ENCODE measurements at places on chromosomes 1 and 21.

DNA sequence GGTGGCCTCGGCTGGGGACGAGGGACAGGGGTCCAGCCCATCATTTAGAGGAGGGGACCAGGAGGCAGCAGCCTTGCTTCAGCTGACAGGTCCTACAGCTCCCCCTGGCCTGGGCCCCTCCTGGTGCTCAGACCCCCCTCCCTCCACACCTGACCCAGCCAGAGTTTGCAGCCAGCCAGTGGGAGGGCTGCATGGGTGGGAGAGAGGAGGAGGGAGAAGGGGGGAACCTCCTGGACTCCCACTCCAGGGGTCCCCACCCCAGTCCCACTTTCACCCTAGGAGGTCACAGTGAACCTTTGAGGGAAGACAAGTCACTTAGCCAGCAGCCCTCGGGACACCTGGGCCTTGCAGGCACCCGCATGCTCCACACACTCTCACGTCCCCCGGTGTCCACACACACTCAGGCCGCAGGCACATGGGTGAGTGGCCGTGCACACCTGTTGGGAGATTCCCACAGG lies 108.9 kb upstream of the ZBTB40 start:
- no peak for DNase-seq

DNA sequence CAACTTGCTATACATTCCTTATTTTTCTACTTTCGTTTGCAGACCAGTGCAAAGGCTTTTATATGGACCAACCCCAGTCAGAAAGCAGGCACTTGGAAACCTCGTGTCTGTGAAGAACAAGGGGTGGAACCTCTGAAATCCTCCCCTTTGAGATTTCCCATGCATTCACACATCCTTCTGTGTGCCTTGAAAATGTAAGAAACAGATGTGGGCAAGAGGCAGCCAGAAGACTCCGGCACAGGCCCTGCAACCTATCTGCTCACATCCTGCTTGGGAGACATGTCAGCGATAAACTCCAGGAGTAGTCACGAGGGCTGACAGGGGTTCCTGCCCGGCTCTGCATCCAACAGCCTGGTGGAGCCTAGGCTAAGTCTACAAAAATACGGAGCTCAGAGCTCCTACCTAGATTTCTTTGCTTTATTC lies 42.5 kb downstream of the ETS2 start:
- no peak for DNase-seq

GRCh38 chr1:17066361-17067068 lies 12.7 kb upstream of the SDHB start:
- DNase-seq = no peak

- no peak for DNase-seq
Observed at GRCh38 chr1:244657421-244657820, 4.5 kb downstream of the DESI2 start.

DNA sequence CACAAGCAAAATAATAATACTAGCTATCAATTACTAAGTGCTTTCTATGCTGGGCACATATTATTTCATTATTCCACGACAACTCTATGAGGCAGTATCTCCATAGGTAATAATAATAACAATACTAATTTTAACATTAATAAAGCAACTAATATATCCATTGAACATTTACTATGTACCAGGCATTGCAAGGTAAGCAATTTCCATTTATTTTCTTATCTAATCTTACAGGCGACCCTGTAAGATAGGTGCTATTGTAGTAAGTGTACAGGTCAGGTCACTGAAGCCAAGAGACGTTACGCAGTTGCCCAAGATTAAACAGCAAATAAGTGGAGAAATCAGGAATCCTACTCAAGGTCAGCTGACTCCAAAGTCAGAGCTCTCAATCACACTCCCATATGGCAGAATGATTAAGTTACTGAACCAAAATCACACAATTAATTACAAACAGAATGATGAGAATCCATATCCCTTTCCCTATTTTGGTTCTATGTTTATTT lies 198.4 kb downstream of the SLC45A1 start:
- no peak for DNase-seq

- DNase-seq = peak; percentile 59
Observed at GRCh38 chr1:234212764-234213657, 160.2 kb upstream of the COA6 start.

GRCh38 chr1:2208309-2209239 lies 14.0 kb upstream of the FAAP20 start:
- no peak for DNase-seq

- no peak for DNase-seq
Observed at GRCh38 chr21:38714999-38715398, 90.7 kb upstream of the ETS2 start.

- DNase-seq = no peak
Observed at GRCh38 chr1:149937759-149938158, 1.1 kb upstream of the MTMR11 start.

GRCh38 chr1:81775510-81775909 lies 25.2 kb upstream of the ADGRL2 start:
- no peak for DNase-seq

DNA sequence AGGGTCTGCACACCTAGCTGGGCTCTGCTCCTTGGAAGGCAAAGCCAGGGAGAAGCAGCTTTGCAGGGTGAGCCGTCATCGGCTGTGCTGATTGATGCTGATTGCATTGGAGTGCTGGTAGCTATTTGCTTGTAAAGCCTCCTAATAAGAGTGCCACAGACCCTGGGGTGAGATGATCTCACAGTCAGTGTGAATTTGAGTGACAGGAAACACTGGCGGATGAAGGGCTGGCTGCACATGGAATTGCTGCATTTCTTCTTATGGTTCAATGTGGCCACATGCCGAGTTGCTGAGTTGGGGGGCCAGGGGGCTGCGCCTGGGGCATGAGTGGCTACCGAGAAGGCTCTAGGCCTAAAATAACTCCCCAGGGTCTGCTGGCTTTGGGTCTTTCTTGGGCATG lies 138.2 kb upstream of the CACNA1E start:
- no peak for DNase-seq

DNA sequence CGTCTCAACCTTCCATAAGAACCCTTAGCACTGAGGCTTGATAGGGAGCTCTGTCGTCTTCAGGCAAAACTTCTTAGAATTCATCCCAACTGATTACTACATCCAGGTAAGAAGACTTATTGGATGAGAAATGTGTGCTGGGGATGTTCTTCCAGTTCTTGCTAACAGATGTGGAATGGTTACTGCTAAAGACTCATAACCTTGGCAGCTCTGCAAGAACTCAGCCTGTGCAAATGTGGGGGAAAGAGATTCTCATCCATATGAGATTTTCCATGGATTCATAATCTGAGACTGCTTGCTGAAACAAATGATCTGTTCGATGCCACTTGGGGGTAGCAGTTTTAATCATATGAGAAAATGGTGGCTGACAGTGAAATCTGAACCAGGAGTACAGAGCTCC lies 48.2 kb downstream of the NTPCR start:
- no peak for DNase-seq

GRCh38 chr1:5617179-5617520 lies 375.1 kb downstream of the NPHP4 start:
- no peak for DNase-seq

DNA sequence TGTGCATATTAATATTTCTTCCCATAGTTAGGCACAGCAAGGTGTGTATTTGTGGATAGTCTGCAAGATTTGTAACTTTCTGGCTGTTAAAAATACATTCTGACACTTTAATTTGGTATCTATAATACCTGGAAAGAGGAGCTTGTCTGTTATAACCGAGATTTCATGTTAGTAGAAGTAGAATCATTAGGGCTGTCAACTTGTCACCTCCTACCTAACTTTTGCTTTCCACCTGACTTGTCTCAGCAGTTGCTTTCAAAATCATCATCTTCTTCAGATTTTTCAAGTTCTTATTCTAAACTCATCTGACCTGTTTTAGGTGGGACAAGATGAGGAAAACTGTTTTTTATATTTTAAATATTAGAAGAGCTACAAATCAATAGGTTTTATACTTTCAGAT lies 11.0 kb downstream of the RWDD3 start:
- DNase-seq = no peak

DNA sequence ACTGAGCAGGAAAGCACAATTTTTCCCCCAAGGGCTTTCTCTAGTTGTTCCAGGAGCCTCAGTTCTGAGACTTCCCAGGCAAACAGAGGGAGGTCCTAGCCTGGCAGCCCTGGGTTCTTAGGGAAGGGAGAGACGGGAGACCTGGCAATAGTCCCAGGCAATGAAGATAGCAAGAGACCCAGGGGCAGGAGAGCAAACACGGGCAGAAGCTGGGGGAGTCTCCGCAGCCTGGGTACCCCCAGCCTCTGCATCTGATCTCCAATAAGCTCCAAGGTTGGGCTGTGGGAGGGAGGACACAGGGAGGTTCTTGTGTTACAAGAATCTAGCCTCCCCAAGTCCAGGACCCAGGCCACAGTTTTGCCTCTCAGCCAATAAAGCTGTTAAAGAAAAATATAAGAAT lies 2.4 kb downstream of the BLACAT1 start:
- peak; percentile 19 for DNase-seq

DNA sequence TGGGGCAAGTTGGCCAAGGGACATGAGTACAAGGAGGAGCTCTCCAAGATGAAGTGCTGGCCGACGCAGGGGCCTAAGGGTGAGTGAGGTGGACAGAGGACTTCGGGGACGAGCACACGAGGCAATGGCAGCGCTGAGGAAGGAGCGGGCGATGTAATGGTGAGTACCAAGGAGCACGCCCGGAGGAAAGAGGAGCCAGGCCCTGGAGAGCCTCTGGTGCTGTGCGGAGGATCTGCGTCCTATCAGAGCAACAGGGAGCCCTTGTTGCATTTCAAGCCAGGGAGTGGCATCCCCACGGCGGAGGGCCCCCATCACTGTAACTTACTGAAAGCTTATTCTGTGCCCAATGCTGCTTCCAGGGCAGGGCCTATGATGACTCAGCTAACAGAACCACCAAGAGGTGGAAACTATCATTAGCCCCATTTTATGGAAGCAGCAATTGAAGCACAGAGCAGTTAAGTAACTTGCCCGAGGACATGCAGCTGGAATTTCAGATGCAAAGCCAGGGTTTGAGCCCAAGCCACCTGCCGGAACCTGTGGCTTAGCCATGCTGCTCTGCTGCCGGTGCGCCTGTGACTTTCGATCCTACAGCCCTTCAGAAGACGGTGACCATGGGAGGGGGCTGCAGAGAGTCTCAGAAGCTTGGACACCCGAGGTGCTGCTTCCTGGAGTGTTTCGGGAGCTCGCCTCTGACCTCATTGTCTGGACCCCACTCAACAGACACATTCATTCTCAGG lies 17.6 kb upstream of the AJAP1 start:
- DNase-seq = no peak

- DNase-seq = no peak
Observed at GRCh38 chr1:204758601-204759000, 73.1 kb upstream of the LRRN2 start.

DNA sequence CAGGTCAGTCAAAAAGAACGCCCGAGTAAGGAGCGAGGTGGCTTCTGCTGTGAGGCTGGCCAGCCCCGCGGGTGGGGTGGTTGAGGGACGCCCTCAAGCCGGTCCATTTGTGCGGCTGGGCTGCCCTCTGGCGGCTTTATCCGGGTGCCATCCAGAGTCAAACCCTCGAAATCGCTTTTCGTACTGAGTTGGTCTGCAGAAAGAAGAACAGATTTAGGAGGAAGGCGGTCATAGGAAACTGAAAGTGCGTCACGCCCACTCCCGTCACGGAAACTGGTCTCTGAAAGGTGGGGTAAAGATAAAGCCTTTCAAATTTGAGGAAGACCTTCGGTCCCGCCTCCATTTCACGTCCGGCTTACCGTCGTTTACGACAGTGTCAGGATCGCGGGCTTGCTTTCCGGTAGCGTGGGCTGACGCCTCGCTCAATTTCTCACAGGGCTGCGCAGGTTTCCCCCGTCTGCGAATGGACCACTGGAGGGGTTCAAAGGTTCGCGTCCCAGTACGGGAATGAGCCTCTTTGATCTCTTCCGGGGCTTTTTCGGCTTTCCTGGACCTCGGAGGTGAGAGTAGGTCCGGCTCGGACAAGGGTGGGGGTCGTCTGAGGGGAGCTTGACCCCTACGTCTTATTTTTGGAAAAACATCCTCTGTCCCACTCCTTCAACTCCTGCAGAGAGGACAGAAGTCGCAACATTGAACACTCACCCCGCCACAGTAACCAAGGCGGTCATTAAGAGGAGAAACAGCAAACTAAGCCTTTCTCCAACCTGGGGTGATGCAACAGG lies at the start of gene HAX1:
Gene HAX1 (plus strand): TSS at position 413 of the 782 bp plus-strand sequence. CDS start 95 bp downstream, at position 508.
- DNase-seq = peak; percentile 93

DNA sequence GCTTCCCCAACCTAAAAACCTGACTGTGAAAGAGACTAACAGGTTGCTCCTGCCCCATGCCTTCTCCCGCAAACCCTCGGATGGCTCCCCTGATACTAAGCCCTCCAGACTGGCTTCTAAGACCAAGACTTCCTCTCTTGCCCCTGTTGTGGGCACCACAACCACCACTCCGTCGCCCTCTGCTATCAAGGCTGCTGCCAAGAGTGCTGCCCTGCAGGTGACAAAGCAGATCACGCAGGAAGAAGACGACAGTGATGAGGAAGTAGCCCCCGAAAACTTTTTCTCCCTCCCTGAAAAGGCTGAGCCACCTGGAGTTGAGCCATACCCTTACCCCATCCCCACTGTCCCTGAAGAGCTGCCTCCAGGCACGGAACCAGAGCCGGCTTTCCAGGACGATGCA lies 19.3 kb downstream of the PRCC start:
- DNase-seq = no peak

- DNase-seq = no peak
Observed at GRCh38 chr21:17981060-17981740, 162.0 kb upstream of the C21orf91 start.

All from NCI-H1105 treated with DMSO at 0.1 percent for 48 hours (cell line).